HS-27A (cell line): ENCODE measurements at places on chromosomes 7 and 10.

- no peak for DNase-seq
These were observed 378.9 kb upstream of the AUTS2 start for GRCh38 chr7:69219381-69219780.

GRCh38 chr10:88493691-88494483, 89.2 kb downstream of the RNLS start:
- DNase-seq: no peak

DNA sequence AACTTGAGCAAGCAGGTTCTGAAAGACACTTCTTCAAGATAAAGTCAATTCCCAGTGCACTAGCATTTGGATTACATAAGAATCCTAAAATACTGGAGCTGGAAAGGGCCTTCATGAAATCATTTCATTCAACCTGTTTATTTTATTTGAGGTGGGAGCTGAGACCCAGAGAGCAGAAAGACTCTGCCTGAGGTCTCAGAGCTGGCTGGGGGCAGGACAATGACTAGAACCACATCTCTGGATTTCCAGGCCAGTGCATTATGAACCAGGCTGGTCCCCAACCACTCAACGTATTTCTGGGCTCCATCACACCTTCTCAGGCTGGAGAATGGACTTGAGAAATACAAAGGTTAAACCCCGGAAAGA, 8.4 kb downstream of the ANXA11 start:
- no peak for DNase-seq

- no peak for DNase-seq
These were observed 40.4 kb upstream of the SHH start for GRCh38 chr7:155852426-155853301.

DNA sequence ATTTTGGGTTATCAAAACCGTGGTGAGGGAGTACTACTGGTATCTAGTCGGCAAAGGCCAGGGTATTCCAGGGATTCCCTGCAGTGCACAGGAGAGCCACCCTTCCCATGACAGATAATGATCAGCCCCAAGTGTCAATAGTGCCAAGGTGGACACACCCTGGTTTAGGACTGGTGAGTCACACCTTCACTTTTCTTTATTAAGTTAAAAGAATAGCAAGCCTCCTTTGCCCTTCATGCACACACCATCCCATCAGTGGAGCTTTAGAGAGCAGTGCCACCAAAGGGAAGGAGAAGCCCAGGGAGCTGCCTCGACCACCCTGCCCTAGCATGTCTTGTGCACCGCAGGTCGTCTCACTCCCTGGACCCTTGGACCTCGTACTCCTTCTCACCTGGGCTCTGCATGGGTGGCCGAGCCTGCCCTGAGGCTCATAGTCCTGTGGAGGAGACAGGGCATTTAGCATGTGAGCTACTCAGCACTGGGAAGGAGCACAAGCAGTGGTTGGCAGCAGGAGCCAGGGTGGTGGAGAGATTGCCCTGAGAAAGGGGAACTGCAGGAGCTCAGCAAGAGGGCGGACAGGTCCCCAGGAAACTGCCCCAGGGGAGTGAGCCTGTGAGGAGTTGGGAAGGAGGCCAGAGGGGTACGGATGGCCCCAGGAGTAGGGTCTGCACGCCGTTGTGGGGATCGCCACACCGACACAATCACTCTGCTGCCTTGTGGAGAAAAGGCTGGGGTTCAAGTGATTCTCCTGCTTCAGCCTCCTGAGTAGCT, 17.4 kb downstream of the UBE2D4 start:
- DNase-seq: no peak

DNA sequence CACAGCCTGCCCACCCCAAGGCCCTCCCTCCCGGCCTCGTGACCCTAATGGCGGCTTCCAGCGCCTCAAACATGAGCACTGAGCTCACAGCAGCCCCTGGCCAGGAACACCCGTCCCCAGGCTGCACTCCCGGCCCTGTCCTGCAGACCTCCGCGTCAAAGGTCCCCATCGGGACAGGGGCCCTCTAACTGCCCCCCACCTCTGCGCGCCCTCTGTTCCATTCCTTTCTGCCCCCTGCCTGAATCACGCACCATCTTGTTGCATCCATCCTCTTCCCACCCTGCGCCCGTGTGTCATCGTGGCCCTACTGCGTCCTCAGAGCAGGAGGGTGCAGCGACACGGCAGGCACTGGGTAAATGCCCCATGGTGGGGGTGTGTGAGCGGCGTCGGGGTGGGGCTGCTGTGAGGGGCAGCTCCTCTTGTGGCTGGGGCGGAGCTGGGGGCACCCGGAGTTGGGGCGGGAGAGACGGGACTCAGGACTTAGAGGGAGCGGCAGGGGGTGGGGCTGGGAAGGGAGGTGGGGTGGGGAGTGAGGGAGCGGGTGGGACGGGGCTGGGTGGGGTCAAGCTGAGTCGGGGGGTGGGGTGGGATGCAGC, 13.4 kb downstream of the SLC29A4 start:
- DNase-seq: no peak

DNA sequence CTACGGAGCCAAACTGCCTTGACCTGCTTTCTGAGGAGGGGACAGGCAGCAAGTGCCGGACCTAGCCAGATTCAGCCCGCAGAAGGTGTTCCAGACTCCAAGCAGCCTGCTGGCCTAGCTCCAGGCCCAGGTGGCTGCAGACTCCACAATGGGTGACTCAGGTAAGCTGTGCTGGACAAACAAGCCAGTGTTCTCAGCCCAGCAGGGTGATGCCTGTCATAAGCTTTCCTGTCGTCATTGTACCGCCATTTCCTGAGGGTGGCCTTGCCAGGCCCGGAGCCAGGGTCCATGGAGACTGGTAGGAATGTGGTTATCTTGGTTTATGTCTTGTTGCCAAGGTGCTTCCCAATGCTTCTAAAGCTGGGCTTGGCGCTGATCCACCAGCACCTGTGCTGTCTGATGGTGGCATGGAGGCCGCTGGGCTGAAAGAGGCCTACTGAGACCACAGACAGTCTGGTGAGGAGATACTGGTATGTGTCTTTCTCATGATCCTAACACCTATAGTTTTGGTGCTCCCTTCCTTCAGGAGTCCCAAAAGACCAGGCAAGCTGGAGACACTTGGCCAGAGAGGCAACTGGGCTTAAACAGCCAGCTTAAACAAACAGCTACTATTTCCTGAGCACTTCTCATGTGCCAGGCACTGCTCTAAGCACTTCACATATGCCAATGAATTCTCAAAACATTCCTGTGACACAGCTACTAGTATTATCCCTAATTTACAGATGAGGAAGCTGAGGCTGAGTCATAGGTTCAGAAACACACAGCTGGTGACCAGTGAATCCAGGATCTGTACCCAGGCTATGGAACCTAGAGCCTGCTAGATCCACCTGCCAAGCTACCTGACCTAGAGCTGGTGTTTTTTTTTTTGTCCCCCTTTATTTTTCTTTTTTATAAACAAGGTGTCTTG, 42.0 kb downstream of the ZC3HC1 start:
- peak; percentile 12 for DNase-seq
